Stimulated activated naive CD4-positive, alpha-beta T cell treated with Interleukin-2 at 50 U/mL for 16 hours (primary cell): ENCODE measurements at places on chromosomes 16 and 17.

DNA sequence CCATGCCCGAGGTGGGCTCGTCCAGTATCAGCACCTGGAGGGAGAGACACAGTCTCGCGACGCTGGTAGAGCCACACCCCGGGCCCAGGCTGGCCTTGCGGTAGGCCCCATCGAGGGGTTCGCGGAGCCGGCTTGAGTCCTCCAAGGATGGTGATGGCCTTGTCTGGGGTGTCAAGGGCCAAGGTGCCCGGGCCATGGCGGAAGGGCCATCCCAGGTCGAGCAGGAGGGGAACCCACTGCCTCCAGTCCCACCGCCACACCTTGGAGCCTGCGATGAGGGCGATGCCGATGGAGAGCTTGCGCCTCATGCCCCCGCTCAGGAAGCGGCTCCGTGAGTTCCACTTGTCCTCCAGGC lies 29.6 kb upstream of the RNPS1 start:
- DNase-seq, result no peak

DNA sequence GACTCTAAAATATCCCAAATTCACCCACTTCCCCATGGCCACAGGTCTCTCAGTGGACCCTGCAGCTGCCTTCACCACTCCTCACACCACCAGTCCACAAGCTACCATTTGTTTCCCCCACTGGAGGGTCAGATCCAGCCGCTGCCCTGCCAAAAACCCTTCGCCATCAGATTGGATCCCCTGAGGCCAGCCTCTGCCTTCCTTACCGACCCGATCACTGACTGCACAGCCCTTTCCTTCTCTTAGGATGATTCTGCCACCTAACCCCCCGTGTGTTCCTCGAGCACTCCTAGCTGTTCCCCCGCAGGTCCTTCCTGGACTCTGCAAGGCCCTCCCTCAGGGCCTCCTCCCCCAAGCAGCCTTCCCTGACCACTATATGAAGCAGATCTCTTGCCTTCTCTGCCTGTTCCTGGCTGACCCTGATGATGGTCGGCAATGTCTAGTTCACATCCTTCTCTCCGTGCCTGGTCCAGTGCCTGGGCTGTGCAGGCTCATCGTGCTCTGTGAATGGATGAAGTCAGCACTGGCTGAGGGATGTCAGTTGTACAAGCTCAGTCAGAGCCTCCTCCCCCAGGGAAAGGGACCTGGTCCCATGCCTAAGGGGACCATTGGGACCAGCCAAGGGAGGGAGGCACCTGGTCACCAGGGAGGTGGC lies 46.0 kb downstream of the CPNE2 start:
- no peak for DNase-seq

DNA sequence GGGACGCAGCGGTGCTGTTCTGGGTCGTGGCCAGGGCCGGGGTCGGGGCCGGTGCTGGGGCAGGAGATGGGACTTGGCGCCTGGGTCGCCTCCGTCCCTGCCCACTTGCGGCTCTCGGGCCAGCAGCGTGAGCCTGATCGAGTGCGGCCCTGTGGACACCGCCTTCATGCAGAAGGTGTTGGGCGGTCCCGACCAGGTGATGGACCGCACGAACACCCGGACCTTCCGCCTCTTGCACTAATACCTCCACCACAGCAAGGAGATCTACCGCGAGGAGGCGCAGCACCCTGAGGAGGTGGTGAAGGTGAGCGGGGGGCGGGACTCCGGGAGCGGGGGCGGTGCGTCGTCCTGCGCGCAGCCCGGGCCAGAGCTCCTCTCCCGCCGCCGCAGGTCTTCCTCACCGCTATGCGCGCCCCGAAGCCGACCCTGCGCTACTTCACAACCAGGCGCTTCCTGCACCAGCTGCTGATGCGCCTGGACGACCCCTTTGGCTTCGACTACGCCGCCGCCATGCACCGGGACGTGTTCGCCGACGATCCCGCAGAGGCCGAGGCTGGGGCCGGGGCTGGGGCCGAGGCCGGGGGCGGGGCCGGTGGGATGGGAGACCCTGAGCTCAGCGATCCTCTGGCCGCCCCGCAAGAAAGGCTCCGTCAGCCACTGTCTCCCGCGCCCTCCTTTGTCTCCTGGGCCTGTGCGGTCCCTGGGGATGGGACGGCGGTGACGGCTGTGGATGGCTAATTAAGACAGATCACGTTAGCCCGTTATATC lies 4.5 kb upstream of the HSD17B1 start:
- DNase-seq, result peak; percentile 75

DNA sequence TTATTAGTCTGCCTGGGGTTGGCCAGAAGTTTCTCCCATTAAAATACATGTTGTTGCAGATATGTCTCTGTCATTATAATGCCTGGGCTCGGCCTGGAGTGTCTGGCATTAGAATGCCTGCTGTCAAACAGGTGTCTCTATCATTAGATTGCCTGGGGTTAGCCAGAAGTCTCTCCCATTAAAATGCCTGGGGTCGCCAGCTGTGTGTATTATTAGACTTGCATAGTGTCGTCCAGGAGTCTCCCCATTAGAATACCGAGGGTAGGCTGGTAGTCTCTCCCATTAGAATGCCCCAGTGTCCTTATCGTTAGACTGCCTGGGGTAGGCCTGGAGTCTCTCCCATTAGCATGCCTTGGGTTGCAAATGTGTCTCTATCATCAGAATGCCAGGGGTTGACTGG lies 2270.8 kb downstream of the TP53TG3F start:
- DNase-seq, result no peak

DNA sequence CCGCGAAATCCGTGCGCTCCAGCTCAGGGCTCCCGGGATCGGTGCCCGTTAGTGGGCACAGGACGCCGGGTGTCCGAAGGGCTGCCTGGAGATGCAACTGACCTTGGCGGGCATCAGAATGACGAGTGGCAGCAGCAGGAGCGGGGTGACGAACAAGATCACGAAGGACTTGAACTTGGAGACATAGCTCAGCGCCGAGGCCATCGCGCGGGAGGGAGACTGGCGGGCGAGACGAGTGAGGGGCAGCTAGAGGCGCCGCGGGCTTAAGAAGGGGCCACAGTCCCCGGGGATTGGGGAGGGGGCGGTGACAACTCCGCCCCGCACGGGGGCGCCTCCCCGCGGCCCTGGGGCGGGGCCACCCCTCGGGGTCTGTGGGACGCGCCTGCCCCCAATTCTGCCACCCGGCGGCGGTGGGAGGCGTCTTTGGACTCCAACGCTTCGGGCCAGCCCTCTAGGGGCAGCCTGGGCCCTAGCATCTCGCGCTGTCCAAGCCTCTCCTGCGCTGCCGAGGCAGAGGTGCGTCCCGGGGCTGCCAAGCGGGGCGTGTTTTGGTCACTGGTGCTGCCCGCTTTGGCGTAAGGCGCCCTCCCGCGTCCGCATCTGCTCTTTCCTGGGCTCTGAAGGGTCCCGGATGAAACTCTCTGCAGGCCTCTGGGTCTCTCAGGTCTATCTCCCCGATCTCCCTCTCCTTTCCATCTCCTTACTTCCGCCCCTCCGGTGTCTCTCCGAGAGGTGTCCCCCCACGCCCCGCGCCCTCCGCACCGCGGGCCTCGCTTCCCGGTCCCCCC lies at the start of gene SLC13A5:
Gene SLC13A5 (minus strand): TSS at position 240 of the 788 bp plus-strand sequence. CDS start 36 bp downstream, at position 204.
- no peak for DNase-seq

DNA sequence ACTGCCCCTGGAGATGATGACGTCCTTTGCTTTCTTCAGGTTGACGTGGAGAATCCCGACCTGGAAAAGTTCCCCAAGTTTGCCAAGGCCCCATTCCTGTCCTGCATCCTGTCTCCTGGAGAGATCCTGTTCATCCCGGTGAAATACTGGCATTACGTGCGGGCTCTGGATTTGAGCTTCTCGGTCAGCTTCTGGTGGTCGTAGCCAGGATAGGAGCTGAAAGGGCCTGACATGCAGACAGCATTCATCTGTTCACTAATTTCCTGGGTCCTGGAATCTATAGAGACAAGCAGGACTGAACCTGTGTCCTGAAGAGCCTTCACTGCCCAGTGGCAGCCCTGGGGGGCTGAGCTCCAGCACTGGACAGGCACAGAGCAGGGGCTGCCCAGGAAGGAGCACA lies 17.2 kb downstream of the KDM8 start:
- DNase-seq, result no peak

DNA sequence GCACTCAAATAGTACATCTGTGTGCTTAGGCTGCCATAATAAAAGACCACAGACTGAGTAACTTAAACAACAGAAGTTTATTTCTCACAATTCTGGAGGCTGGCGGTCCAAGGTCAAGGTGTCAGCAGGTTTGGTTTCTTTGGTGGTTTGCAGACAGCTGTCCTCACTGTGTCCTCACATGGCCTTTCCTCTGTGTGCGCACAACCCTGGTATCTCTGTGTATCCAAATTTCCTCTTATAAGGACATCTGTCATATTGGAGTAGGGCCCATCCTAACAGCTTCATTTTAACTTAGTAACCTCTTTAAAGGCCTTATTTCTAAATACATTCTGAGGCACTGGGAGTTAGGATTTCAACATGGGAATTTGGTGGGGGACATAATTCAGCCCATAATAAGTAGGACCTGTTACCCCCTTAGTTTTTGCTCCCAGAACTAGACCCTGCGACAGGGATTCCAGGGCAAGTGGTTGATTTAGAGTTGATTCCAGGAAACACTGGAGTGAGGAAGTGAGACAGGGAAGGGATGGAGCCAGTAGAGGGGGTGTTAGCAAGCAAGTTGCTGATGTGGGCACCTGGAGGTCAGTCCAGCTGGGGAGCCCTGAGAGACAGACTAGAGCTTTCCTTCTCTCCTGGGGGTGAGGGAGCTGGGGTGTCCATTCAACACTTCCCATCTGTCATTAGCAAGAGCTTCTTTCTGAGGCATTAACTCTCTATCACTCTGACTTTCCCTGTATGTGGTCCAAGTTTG lies 10.9 kb upstream of the ALKBH5 start:
- no peak for DNase-seq

GRCh38 chr16:51640196-51640595 lies 489.1 kb upstream of the SALL1 start:
- no peak for DNase-seq

GRCh38 chr16:28146536-28146935 lies 65.2 kb downstream of the XPO6 start:
- no peak for DNase-seq
